ENCODE measurements at places on chromosomes 2 and 18.

DNA sequence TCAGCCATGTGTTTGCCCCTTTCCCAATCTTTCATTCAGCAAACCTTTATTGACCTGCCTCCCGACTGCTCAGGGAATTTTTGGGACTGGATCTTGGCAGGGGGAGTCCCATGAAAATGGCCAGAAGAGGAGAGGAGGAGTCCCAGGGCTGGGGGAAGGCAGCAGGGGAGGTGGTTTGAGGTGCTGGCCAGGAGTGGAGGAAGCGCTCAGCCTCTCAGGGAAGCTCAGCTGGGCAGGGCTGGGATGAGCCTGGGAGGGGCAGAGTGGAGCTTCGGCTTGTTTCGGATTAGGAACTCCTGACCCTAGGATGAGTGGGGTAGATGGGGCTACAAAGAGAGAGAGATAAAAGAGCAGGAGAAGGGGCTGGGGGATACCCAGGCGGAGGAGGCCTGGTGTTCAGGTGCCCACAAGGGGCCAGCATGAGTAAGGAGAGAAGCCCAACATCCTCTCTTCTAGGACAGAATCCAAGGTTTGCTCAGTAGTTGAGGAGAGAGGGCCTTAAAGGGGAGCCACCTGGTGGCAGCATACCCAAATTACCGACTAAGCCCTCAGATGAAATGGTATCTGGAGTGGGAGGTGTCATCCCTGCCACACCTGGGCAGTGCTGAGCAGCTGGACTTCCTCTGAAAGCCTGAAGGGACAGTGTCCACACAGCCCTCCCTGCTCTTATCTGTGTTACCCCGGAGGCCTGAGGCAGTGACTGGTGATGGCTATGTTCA is 91.1 kb downstream of the INHBB start:
- DNase-seq: no peak

DNA sequence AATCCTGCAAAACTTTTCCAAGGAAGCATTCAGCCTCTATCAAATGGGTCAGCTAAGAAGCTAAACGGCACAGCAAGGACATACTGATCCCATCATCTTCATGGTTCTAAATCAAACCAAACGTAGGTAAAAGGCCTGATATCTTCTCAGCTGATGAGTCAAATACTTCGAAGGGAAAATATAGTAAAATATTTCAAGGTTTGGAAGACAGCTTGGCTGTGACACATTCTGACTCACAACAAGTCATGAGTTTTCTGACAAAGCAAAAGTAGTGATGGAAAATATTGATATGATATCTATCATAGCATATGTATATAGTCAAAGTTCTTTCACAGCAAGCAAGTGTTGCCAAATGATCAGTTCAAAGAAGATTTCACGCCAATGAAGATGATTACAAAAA is 31.5 kb downstream of the DOCK10 start:
- DNase-seq: no peak

GRCh38 chr2:60283626-60284025 is 269.8 kb downstream of the BCL11A start:
- no peak for DNase-seq

DNA sequence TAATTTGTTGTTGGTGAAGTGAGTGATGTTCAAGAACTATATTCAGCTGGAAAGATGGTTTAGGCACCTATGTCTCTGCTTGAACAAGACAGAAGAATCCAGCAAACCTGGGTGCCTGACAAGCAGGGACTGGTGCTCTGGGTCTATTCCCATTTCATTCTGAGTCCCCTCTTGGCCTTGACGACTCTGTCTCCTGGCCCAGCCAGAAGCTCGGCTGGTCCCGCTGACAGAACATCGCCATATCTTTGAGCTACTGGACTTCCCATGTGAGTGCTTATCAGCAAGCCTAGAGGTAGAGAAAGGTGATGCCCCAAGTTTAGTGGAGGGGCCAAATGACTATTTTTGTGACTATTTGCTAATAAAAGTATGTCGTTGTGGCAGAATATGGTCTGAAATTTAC is 48.2 kb downstream of the SDC1 start:
- no peak for DNase-seq

DNA sequence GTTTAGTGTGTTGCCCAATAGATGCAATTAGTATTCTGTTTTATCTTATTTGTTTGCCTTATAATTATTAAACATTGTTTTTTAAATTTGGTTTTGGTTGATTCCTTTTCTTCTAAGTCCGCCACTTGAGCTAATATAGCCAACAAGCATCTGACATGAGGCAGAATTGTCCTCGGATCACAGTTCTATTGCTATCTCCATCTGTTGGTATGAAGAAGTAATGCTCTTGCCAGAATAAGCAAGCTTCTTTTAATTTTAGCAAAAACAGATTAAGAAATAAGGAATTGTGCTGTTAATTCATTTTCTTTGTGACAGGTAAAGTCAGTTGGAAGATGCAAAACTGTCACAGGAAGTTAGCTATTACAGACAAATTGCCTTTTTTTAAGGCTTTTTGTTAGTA is 54.3 kb downstream of the R3HDM1 start:
- no peak for DNase-seq

Data from NCI-H1930 (cell line).